ENCODE measurements at places on chromosomes 5 and 9. TPM values are rescaled to one million over a fixed set of nuclear protein-coding genes. Genes with fewer than 3 reads are reported as not detected.

GRCh38 chr9:135156525-135157510, 69.3 kb downstream of the OLFM1 start:
- DNase-seq = no peak

- no peak for DNase-seq
Observed at GRCh38 chr5:57858905-57859304, 376.3 kb upstream of the ACTBL2 start.

- DNase-seq = no peak
Observed at GRCh38 chr9:87112656-87113055, 165.3 kb upstream of the GAS1 start.

Gene KIF24
- total RNA-seq = 0.90 TPM

DNA sequence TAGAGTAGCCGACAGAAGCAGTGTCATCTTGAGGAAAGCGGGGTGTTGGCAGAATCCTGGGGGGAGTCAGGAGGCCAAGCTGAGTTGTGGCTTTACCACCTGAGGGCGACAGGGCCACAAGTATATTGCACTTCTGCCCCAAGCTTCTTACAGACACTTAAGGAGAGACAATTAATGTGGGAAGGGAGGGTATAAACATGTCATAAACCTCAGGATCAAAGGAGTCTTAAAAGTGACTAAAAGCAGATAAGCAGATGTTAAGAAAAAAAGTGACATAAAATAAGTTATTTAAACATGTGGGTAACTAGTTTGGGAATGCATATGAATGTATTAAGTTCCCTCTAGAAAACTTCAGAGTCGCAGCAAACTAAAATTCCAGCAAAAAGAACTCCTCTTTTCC, 63.9 kb downstream of the ERAP1 start:
- no peak for DNase-seq

DNA sequence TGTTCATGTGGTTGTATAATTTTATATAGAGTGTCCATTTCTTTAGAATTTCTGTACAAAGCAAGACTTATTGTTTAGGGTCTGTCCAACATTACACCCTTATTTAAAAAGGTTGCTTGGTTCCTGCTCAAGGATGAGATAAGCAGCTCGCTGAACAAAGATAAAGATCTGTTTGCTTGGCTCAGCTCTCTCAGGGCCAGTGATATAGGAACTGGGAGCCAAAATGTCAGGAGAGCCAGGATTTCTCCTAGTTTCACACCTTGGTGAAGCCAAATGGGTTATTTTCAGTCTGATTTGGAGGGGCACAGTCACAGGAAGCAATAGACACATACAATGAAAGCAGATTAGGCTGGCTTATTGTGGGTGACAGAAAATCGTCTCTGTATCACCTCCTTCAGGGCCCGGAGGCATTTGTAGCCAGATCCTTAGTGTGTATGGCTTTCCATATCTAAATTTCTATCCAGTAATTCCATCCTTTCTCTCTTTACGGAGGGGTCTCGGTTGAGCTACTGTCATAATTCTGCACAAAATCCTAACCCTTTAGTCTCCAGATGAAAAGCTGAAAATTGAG, 396.4 kb downstream of the TMEM232 start:
- no peak for DNase-seq

DNA sequence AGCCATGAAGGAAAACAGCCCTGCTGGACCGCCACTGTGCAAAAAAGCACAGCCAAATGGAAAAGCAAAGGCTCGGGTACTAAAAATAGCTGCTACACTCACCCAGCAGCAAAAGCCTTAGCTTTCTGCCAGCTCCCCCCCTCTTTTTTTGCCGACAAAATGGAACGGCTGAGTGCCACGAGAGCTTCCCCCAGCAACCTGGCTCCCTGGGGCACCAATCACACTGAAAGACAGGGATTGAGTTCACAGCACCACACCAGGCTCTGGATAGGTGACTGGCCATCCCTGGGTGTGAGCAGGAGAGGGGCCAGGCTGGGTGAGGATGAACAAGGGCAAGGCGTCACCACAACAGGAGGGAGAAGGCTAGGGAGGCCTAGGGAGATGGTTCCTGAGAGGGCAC, 66.7 kb downstream of the SIL1 start:
- no peak for DNase-seq

DNA sequence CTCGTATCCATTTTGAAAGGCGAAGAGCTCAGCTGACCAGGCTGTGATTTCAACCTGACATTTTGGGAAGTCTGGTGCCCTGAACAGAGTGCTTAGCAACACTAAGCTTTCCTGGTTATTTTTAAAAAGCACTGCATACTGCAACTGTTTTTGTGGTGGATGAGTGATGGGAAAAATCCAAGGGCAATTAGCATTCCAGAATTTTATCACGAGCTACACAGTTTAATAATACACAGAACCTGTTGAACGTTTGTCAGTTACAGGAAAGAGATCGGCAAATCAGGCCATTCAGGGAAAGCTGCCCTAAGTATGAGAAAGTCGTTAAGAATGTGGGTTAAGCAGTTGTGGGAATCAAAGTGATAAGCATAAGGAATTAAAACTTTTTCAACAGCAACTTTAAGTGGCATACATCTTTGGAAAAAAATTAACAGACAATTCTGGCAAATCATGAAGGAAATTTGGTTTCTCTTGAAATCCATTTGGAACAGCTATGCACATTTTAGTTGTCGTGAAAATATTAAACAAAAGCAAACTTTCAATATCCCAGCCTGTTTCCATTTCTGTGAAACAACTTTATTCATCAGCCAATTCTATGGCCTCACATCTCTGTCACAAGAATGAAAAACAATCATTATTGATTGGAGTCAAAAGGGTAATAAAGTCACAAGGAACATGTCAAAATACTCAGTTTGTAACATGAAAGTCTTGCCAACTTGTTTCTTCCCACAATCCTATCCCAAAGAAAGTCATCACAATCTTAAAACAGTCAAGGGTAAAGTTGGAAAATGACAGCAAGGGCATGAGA, 25.7 kb downstream of the PUM3 start:
- DNase-seq = no peak

- DNase-seq = no peak
Observed at GRCh38 chr5:174617285-174617684, 107.1 kb upstream of the MSX2 start.

GRCh38 chr5:2147504-2148311, 265.0 kb upstream of the IRX4 start:
- no peak for DNase-seq

Measured in chondrocyte (in vitro differentiated cells).